Stimulated activated CD8-positive, alpha-beta memory T cell treated with anti-CD3 and anti-CD28 coated beads, Interleukin-4, amount 100 ng/mL, for 4 hours (primary cell): ENCODE measurements at places on chromosomes 16 and 17.
A peak's percentile ranks its signal among the peaks of the same experiment; 100 is the strongest.

DNA sequence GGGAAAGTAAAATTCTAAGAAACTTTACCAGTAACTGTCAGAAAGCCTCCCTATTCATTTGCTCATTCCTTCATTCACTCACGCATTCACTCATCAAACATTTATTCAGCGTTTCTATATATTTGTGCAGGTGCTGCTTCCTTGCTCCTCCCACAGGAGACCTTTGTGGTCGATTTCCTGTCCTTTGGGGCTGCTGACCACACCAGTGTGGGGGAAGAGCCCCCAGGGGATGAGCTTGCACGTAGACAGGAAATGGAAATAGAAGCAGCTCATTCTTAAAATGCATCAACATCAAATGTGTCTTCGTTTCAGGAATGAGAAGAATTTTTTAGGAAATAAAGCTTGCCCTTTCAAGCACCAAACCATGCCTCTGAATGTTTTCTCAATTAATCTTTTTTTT is 9.6 kb downstream of the PIK3R6 start:
- DNase-seq: no peak

DNA sequence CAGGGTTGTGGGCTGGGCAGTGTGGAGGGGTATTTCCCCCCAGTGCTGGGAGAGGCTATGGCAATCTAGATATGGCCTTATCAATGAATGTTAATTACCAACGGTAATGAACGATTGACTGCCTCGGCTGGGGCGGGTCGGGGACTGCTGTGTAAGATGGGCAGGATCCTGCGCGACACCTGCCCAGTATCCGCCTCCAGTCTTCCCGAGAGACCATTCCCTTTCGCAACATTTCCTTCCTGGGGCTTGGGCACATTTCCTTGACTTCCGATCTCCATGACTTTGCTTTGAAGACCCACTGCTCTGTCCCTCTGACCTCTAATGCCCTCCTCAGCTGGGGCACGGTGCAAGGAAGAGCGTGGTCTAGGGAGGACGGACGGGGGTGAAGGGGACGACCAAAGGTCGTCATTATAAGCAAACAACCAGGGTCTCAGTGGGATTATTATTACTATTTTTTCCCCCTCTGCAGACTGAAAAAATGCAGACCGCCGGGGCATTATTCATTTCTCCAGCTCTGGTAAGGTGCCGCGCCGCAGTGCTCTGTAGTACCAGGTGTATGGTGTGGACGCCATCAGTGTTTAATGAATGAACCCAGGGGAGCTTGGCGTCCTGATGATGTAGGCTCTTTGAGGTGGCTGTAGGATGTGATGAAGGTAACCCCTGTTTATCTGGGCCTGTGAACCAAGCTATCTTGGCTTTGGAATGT is 506 bp downstream of the ATP5MC1 start:
- DNase-seq: no peak

GRCh38 chr17:54451051-54451450 is 449.6 kb upstream of the TOM1L1 start:
- no peak for DNase-seq

- DNase-seq: no peak
These were observed 3.3 kb upstream of the CDK5R1 start for GRCh38 chr17:32483451-32484019.

- no peak for DNase-seq
These were observed 137.0 kb upstream of the SOX9 start for GRCh38 chr17:71983828-71984227.

- DNase-seq: no peak
These were observed 12.8 kb upstream of the CNEP1R1 start for GRCh38 chr16:50012182-50012581.

- no peak for DNase-seq
These were observed 8.7 kb downstream of the C16orf87 start for GRCh38 chr16:46822270-46822669.

DNA sequence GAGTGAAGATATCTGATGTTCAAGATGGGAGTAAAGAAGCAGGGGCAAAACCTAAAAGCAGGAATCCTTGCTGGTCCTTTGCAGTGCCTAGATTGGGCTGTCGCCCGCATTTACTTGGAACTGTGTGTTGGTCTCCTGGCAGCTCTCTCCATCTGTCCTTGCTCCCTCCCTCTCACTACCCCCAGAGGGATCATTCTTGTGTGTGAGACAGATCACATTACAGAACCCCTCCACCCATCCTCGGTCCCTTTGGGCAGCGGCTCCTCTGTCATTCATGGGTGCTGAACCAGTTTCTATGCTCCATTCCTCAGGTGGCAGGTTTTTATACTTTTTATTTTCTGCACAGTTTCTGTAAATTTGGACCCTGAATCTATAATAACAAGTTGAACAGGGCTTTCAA is 99.4 kb upstream of the MYOCD start:
- no peak for DNase-seq

DNA sequence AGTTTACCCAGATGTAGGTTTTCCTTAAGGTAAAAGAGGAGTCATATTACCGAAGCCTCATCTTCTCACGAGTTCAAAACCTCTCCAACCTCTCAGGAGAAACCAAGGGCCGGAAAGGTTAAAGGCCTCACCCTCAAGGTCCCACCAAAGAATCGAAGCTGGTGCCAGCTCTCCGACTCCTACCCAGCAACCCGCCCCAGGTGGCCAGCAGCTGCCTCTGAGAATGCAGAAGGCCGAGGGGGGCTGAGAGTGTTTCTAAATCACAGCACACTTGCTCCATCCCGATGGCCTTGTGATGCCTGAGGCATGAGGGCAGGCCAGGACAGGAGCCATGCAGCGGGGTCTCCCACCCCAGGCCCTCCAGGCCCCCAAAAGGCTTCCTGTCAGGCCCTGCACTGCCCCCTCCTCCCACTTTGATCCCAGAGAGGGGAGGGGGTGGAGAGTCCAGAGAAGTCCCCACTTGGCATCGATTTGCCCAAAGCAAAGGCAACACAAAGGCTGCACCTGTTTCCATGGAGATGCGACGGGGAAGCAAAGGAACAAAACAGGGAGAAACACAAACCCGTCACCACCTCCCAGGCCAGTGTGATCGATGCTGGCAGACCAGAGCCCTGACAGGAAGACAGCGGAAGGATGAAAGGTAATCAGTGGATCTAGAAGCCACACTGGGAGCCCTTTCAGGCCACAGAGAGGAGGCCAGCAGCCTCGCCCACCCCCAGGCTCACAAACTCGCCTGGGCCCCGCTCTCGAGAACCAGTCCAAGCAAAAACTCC is 39.0 kb downstream of the CUEDC1 start:
- DNase-seq: no peak

- no peak for DNase-seq
These were observed 2.6 kb downstream of the PPP1R9B start for GRCh38 chr17:50147841-50148225.

DNA sequence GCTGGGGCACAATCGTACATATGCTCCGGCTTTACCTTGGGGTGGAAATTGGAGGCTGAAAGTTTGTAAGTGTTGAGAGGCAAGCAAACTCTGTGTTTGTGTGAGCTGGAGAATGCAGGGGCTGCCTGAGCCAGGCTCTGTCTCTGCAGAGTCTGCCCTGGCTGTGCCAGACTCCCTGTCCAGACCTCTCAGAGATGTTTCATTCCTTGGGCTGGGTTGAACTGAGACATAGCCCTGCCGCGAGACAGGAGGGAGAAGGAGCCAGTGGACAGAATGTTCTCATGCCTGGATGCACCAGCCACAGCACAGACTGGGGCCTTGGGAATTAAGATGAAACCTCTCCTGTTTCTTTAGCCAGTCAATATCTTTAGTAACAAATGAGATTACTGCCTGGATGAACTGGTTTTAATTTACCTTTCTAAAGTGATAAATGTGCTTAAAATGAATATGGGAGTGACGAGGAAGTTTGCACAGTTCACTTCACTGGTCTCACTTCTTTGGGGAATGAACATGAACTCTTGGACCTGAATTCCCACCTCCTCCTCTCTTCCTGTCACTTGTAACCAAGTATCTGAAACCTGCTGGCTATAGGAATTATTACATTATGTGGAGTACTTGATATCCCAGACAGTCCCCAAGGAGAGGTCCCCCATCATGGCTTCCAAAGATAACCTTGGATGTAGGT is 40.1 kb downstream of the YPEL2 start:
- DNase-seq: no peak

- DNase-seq: no peak
These were observed 3.2 kb downstream of the TMC6 start for GRCh38 chr17:78125138-78125913.

DNA sequence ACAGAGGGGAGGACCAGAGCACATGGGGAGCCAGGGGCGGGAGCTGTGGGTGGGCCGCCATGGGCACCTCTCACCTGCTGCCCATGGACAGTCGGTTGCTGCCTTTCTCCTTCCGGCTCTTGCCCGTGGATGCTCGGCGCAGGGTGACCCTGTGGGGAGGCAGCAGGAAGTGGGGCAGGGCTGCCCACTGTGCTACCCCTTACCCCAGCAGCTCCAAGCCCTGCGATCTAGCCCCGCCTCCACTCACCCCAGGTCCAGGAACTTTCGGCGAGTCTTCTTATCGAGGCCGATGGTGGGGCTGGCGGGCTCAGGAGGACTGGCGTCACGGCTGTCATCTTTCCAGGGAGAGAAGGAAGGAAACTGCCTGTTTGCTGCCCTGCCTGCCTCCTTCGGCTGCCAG is 14.2 kb downstream of the SAMD14 start:
- no peak for DNase-seq

DNA sequence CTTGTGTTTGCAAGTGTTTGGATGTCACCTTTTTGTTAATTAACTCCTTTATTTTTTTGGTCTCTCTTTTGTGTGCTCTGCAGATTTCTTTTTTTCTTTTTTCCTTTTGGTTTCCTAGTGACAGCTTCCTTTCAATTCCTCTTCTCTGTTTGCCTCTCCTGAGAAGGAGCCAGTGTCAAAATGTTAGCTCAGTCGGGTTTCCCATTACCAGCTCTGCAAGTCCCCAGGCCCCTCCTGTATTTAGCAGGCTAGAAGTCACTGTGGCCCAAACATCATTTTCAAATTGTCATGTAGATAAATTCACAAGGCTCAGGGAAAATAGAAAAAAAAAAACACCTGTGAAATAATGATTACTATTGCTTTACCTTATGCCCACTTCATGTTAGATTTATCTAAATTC is 1621.6 kb downstream of the CDH8 start:
- no peak for DNase-seq

- DNase-seq: no peak
These were observed 36.7 kb downstream of the RBFOX3 start for GRCh38 chr17:79574108-79574507.

- DNase-seq: peak; percentile 58
These were observed 15.9 kb upstream of the ANKRD40CL start for GRCh38 chr17:50783193-50783660.

DNA sequence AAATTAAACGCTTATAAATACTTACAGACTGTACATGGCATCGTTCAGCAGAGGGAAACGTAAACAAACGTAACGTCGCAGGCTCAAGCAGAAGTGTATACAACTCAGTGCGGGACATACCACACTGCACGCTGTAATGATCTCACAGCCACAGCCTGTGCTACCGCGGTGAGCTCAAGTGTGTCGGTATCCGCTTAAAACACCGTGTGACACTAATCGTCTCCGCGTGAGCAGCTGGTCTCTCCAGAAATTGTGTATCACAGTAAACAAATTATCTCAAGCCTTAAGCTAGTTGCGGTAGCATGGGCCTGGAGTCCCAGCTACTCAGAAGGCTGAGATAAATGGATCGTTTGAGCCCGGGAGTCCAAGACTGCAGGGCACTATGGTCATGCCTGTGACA is 115.3 kb downstream of the ANKRD11 start:
- DNase-seq: no peak

- DNase-seq: no peak
These were observed 24.5 kb downstream of the PIK3R5 start for GRCh38 chr17:8940866-8941471.

GRCh38 chr17:61447358-61447757 is 4.9 kb upstream of the TBX4 start:
- DNase-seq: no peak
